ENCODE measurements at places on chromosomes 6 and 20.

- no peak for DNase-seq
Measured at GRCh38 chr6:135412761-135413160, 84.8 kb downstream of the AHI1 start.

DNA sequence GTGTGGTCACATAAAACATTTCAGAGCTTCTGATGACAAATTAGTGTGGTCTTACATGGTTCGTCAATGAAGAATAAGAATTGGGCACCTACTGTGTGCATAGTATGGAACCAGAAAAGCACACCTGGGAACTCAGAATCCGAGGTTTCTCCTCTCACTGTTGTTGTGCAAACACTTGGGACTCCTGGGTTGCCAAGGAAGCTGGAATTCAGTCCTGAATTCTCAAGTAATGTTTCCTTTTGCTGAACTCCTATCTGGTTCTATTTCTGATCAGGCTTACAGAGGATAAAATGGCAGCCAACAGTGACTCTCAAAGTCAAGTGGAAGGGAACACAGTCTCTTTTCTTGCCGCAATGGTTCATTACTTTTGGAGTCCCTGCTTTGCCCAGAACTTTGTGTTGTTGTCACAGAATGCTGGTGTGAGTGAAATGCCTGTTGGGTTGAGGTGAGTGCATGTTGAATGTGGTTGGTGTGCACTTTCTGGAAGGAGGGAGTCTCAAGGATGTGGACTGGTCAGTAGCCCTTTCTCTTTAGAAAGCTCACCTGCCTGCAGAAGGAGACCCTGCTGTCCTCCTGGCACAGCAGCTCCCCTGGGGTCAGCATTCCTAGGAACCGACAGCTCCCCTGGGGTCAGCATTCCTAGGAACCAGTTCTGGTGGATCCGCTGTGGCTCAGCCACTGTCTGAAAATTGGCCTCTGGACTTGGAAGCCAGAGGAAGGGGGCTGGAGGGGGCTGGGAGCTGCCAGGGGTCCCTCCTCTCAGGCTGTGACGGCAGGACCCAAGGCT, 1.4 kb downstream of the UNC93A start:
- DNase-seq, result no peak

DNA sequence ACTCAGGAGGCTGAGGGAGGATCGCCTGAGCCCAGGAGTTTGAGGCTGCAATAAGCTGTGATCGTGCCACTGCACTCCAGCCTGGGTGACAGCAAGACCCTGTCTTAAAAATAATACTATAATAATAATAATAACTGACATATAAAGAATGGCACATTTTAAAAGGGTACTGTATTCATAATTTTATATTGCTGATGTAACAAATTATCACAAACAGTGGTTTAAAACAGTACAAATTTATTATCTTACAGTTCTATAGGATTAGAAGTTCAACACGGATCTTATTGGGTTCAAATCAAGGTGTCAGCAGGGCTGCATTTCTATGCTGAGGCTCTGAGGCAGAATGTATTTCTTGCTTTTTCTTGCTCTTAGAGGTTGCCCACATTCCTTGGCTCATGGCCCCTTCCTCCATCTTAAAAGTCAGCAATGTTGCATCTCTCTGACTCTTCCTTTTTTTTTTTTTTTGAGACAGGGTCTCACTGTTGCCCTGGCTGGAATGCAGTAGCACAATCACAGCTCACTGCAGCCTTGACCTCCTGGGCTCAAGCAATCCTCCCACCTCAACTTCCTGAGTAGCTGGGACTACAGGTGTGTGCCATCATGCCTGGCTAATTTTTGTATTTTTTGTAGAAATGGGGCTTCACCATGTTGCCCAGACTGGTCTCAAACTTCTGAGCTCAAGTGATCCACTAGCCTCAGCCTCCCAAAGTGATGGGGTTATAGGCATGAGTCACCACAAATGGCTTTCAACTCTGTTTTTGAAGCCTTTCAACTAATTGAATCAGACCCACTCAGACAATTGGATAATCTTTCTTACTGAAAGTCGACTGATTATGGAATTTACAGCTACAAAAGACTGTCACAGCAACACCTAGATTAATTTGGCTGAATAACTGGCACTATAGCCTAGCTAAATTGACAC, 22.8 kb upstream of the SRSF3 start:
- no peak for DNase-seq

GRCh38 chr20:48740712-48741111, 87.1 kb downstream of the PREX1 start:
- no peak for DNase-seq

GRCh38 chr20:20864351-20865096, 152.1 kb upstream of the RALGAPA2 start:
- no peak for DNase-seq

DNA sequence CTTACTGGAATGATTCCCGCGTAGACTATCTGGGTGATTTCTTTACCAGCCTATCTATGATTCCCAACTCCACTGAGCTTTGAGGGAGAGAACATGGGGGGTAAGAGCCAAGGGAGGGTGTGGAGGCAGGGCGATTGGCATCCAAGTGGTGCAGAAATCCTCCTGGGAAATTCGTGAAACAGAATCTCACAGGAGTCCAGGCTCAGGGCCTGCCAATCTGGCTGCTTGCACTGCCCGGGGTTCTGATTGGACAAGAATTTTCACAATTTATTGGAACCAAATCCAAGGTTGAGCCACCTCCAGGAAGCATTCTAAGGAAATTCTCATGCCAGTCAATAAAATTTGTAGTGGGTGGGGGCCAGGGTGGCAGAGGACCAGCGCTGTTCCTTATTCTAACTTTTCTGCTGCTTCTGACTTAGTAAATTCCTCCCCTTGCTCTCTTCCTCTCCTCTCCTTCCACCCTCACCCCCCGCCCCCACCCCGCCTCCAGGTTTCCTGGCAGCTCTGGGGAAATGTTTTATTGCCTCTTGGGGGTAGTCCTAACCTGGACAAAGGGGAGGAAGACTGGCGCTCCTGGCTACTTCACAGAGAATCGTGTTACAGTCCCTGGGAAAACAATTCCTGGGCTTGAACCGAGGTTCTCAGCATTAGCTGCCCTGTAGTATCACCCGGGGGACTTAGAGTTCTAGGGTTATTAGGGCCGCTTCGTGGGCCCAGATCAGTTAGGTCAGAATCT, 3.1 kb downstream of the BMP6 start:
- DNase-seq, result no peak

DNA sequence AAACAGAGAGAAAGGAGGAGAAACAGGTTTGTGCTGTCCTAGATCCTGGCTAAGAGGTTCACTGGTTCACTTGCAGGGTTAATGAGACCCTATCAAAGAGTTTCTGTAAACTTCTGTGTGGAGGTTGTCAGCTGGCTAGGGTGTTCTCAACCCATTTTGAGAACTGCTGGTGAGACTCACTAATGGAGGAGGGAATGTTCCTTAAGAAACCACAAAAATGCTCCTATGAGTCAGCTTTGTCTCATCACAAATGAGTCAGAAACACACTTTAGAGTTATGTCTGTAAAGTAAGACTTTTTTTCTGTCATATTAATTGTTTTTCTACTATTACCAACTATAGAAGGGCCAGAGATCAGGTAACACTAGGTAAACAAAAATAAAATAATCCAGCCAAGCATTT, 884.4 kb downstream of the PHF3 start:
- no peak for DNase-seq

GRCh38 chr20:48736231-48736630, 91.6 kb downstream of the PREX1 start:
- no peak for DNase-seq

GRCh38 chr20:5504061-5504739, 187.4 kb upstream of the PROKR2 start:
- peak; percentile 17 for DNase-seq

DNA sequence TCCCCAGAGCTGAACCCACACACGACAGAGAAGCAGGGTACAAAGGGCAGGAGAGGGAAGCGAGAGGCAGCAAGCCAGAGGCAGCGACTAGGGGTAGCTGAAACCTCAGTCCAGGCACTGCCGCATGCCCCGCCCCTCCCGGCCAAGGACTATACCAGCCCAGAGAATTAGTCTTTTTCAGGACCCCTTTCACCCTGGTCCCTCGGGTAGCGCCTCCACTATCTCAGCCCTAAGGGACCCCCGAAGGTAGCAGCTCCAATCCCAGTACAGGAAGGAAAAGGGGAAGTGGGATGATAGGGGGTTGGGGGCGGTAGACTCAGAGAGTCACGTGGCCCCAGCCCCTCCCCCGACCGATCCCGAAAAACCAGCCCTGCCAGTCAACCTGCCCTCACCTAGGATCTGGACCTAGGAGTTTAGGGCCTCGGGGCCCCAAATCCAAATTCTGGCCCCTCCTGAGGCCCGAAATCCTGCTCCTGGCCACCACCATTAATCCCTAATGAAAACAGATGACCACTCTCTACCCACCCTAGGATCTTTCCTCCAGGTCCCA, 1.3 kb downstream of the RGL2 start:
- peak; percentile 15 for DNase-seq

GRCh38 chr6:145529582-145529981, 205.7 kb downstream of the EPM2A start:
- no peak for DNase-seq

- no peak for DNase-seq
Measured at GRCh38 chr6:159203304-159204005, 34.3 kb downstream of the FNDC1 start.

DNA sequence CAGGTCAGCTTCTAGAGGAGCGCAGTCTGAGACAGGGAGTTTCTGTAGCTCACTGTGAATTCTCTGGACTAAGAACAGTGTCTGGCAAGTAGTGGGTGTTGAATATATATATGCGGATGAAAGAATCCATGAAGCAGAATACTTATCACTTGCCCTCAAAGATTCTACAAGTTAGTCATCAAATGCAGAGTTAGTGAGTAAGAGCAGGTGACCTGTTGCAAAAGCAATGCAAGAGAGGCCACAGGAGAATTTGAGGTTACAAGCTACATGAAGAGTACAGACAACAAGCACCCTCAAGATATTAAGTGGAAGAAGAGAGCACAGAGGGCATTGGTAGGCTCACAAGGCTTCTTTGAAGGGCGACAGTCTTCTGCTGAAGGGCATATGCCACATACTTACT, 103.4 kb upstream of the BTBD3 start:
- DNase-seq, result no peak

All from CD14-positive monocyte (primary cell).